ENCODE measurements at places on chromosomes 5 and 9.
A peak's percentile ranks its signal among the peaks of the same experiment; 100 is the strongest.

DNA sequence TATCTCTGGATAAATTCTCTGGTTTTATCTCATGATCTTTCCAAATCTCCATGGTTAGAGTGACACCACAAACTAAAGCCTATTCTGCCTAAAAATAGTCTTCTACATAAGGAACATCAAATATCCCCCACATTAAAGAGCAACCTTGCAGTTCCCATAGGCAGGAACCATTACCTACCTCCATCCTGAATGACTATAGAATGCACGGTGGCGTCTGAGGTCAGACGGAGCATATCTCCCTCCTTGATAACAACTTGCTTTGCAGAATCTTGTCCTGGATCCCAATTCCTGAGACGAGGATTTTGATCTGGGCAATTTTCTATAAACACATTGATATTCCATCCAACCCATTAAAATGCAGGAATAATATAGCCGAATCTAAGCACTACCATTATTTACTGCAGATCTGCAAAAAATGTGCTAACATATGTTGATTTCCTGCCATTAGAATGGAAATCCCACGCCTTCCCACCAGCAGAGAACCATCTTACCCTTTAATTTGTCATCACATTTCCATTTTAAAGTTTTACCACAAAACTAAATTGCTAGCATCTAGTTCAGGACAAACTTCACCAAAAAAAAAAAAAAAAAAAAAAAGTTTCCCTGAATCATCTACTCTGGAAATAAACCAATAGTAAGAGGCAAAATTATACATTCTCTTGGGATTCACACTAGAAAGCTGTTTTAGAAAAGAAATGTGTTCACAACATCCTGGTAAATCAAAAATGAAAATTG lies 22.1 kb downstream of the CEMIP2 start:
- no peak overlapping the region for H3K4me3 ChIP-seq
- H3K27ac ChIP-seq, result no peak overlapping the region
- no peaks in the 10 kb centered on the region for H3K27me3 ChIP-seq
- DNase-seq, result no peak
- no peaks in the 10 kb centered on the region for H3K4me1 ChIP-seq

DNA sequence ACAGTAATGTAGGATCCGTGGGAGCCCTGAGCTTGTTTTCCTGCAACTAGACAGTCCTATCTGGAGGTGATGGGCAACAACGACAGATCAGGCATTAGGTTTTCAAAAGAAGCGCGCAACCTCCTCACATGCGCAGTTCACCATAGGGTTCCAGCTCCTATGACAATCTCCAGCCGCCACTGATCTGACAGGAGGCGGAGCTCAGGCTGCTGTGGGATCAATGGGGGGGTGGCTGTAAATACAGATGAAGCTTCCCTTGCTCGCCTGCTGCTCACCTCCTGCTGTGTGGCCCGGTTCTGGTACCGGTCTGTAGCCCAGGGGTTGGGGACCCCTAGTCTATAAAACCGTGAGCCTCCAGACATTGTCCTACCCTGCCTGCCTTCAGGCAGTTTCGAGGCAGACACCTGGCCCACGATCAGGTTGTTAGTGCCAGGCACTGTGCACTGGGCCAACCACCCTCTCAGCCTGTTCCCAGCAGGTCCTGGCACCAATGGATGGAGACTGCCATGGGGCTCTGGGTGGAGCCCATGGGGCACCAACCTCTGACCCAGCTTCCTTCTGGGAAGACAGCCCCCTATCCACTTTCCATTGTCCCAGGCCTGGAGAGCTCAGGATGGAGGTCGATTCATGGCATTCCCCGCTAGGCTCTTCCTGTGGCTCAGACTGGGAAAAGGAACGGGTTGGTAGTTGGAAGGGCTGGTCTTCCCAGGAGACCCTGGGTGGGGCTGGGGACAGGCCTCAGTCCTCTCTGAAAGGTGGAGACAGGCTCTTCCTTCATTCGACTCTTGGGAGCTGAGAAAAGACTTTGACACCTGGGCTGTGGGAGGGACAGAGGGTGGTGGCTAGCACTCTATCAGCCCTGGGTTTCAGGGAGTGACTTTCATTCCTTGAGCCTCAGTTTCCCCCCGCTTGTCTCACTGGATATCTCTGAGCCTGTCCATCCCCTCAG lies 1.7 kb downstream of the ENDOG start:
- H3K4me3 ChIP-seq, result no peak overlapping the region
- peaks cover 45% of the 10 kb centered on the region for H3K36me3 ChIP-seq
- peaks cover 10% of the 10 kb centered on the region for H3K4me1 ChIP-seq
- H3K27ac ChIP-seq, result peak overlapping the region; percentile 80
- DNase-seq, result no peak

DNA sequence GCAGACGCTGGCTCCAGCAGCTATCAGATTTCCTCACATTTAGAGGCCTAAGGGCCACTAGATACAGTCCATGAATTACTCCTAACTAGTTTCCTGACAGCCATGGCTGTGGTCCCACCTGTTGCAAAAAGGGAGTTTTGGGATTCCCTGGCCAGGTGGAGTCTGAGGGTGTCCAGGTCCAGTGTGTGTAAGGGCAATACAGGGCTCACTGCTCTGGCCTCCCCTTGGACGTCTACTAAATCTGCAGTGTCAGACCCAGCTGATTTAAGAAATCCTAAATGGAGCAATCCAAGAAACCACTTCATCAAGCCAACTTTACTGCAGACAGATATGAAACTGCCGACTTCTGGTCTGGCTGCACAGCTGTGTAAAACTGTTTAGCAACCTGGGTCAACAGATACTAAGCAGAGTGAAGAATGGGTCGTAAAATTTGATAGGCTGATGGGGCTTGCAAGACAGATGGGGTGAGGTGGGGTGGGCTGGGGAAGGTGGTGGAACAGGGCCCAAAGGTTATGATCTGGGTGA lies 116.4 kb downstream of the GADD45G start:
- DNase-seq, result no peak
- H3K27ac ChIP-seq, result no peak overlapping the region
- H3K27me3 ChIP-seq, result no peaks in the 10 kb centered on the region
- no peak overlapping the region for H3K4me3 ChIP-seq

GRCh38 chr5:131664929-131665328 lies 29.9 kb upstream of the RAPGEF6 start:
- H3K36me3 ChIP-seq, result peaks cover 14% of the 10 kb centered on the region
- no peaks in the 10 kb centered on the region for H3K4me1 ChIP-seq
- no peaks in the 10 kb centered on the region for H3K27me3 ChIP-seq
- no peak for DNase-seq
- H3K4me3 ChIP-seq, result no peak overlapping the region

DNA sequence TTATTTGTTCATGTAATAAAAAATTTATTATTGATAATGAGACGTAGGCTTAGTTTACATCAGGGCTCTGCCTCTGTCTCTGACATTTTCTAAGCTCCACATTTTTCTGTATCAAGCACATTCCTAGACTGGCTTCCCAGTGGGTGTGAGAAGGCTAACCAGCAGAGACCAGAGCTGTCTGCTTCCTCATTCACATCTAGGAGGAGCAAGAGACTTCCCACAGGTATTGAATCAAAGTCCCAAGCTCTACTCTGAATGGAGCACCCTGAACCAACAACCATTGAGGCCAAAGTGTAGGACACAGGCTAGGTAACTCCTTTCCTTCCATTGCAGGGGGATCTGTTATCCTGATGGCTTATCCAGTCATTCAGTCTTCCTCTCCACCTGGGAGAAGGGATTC lies 72.4 kb downstream of the PARP8 start:
- H3K4me3 ChIP-seq, result no peak overlapping the region
- no peaks in the 10 kb centered on the region for H3K36me3 ChIP-seq
- H3K4me1 ChIP-seq, result peaks cover 7% of the 10 kb centered on the region
- H3K27ac ChIP-seq, result no peak overlapping the region
- DNase-seq, result no peak
- no peaks in the 10 kb centered on the region for H3K27me3 ChIP-seq

- H3K4me3 ChIP-seq, result no peak overlapping the region
- DNase-seq, result no peak
- H3K27me3 ChIP-seq, result no peaks in the 10 kb centered on the region
- no peaks in the 10 kb centered on the region for H3K4me1 ChIP-seq
- no peak overlapping the region for H3K27ac ChIP-seq
Observed at GRCh38 chr5:81253875-81254274, 20.8 kb downstream of the CKMT2 start.

DNA sequence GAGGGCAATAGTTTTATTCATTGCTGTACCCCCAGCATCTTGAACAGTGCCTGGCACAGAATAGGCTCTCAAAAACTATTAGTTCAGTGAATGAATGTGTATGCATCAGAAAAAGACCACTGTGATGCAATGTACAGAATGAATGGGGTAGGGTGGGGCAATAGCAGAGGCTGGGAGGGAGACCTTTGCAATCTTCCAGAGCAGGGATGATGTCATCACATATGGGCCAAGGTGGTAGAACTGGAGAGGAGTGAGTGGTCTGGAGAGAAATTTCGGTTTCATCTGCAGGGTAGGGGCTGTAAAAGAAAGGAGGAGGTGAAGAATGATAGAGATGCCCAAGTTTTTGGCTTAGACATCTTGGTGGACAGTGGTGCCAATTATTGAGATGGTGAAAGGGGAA lies 23.4 kb upstream of the ARAP3 start:
- no peaks in the 10 kb centered on the region for H3K36me3 ChIP-seq
- no peak overlapping the region for H3K27ac ChIP-seq
- no peaks in the 10 kb centered on the region for H3K4me1 ChIP-seq
- peaks cover 9% of the 10 kb centered on the region for H3K27me3 ChIP-seq

DNA sequence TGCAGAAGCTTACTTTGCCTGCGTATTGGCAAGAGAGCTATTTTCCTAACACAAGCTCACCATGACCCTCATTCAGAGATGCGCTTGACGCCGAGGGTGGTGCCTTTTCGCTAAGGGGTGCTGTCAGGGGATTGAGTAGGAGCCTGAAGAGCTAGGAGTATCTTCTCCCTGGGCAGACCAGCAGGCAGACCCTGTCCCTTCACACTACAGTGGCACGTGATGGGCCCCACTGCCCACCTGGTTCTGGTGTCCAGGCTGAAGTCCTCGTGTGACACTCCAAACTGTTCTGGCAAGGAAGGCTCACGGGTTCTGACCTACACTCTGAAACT lies 198.3 kb downstream of the AUH start:
- H3K4me3 ChIP-seq, result no peak overlapping the region
- no peaks in the 10 kb centered on the region for H3K4me1 ChIP-seq
- DNase-seq, result no peak

GRCh38 chr9:84218322-84218721 lies 122.2 kb downstream of the SLC28A3 start:
- H3K36me3 ChIP-seq, result no peaks in the 10 kb centered on the region
- H3K4me3 ChIP-seq, result no peak overlapping the region

GRCh38 chr5:43661102-43661501 lies 58.1 kb downstream of the NNT start:
- H3K36me3 ChIP-seq, result peaks cover 18% of the 10 kb centered on the region
- H3K4me3 ChIP-seq, result no peak overlapping the region
- peak; percentile 56 for DNase-seq

GRCh38 chr9:38108326-38108725 lies 39.3 kb upstream of the SHB start:
- H3K4me3 ChIP-seq, result no peak overlapping the region
- H3K27ac ChIP-seq, result no peak overlapping the region
- no peaks in the 10 kb centered on the region for H3K27me3 ChIP-seq
- no peak for DNase-seq
- H3K4me1 ChIP-seq, result no peaks in the 10 kb centered on the region

- no peak for DNase-seq
- H3K4me1 ChIP-seq, result no peaks in the 10 kb centered on the region
- no peak overlapping the region for H3K4me3 ChIP-seq
- no peak overlapping the region for H3K27ac ChIP-seq
- no peaks in the 10 kb centered on the region for H3K27me3 ChIP-seq
- H3K36me3 ChIP-seq, result no peaks in the 10 kb centered on the region
Observed at GRCh38 chr5:157245886-157246285, 20.0 kb upstream of the CYFIP2 start.

DNA sequence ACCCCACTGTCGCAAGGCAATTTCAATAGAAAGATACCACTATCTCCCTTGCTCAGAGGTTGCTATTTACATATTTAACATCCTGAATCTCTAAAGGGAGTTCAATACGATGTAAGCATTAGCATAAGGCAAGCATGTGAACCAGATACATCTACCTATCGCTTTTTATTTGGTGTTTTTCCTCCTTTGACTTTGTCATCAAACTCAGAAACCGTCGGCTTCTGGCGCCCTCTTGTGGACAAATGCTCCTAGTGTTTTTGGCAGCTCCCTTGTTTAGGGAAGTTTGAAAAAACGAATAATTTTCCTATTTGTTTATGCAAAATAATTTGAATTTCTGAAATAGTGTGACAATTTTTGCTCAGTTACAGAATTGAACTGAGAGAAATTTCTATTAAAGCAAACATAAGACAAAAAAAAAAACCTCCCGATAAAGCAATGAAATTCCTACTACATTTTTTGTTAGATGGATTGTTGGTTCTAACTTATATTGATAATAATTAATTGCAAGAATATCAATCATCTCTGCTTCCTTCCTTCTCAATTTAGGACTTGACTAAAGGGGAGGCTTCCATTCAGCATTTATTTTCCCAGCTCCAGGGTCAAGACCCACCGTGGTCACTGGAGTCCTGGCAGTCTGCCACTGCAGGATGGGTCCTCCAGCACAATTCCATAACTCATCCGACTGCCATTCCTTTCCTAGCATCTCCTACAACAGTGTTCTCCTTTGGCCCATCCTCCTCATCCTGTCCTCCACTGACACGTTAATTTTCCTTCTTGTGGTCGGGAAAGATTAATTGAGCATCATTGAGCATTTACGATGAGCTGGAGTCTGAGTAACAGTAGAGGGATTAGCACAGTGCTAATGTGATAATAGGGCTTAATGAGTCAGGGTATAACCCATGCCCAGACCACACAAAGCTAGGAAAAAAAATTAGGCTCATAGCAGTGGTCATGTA lies 131.8 kb upstream of the CHD1 start:
- H3K4me1 ChIP-seq, result no peaks in the 10 kb centered on the region
- no peaks in the 10 kb centered on the region for H3K27me3 ChIP-seq
- peak; percentile 88 for DNase-seq
- H3K36me3 ChIP-seq, result no peaks in the 10 kb centered on the region
- no peak overlapping the region for H3K4me3 ChIP-seq
- no peak overlapping the region for H3K27ac ChIP-seq

DNA sequence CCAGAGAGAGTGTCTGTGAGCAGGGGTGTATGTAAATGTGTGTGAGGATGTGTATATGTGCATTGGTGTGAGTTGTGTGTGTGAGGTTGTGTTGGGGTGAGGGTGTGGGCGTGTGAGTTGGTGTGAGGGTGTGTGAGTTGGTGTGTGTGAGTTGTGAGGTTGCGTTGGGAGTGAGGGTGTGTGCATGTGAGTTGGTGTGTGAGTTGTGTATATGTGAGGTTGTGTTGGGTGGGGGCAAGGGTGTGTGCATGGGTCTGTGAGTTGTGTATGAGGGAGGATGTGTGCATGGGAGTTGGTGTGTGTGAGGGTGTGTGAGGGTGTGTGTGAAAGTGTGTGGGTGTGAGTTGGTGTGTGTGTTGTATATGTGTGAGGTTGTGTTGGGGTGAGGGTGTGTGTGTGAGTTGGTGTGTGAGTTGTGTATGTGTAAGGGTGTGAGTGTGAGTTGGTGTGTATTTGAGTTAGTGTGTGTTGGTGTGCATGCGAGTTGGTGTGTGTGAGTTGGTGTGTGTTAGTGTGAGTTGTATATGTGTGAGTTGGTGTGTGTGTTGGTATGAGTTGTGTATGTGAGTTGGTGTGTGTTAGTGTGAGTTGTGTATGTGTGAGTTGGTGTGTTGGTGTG lies 161.6 kb upstream of the IER5L start:
- no peak overlapping the region for H3K27ac ChIP-seq
- H3K36me3 ChIP-seq, result no peaks in the 10 kb centered on the region
- H3K27me3 ChIP-seq, result no peaks in the 10 kb centered on the region
- no peaks in the 10 kb centered on the region for H3K4me1 ChIP-seq
- no peak overlapping the region for H3K4me3 ChIP-seq
- no peak for DNase-seq

- no peak overlapping the region for H3K4me3 ChIP-seq
- no peaks in the 10 kb centered on the region for H3K36me3 ChIP-seq
- DNase-seq, result no peak
- H3K27me3 ChIP-seq, result no peaks in the 10 kb centered on the region
- H3K4me1 ChIP-seq, result no peaks in the 10 kb centered on the region
- no peak overlapping the region for H3K27ac ChIP-seq
Observed at GRCh38 chr9:91837981-91838731, 111.9 kb downstream of the ROR2 start.

Measured in tibial nerve (tissue), 4 donors.